CD4-positive, alpha-beta T cell (primary cell): ENCODE measurements at places on chromosomes 4 and X. TPM values are rescaled to one million over a fixed set of nuclear protein-coding genes. Genes with fewer than 3 reads are reported as not detected.

RAB41 gene
- not detected for total RNA-seq

BDH2 gene
- total RNA-seq: 9.9 TPM

CLDN34 gene
- total RNA-seq: not detected

SPOCK3 gene
- total RNA-seq: not detected

UNC5C gene
- not detected for total RNA-seq

PJA1 gene
- total RNA-seq: 36.5 TPM
